ENCODE measurements at places on chromosomes 3 and 15. TPM values are rescaled to one million over a fixed set of nuclear protein-coding genes. Genes with fewer than 3 reads are reported as not detected.
A peak's percentile ranks its signal among the peaks of the same experiment; 100 is the strongest.

GRCh38 chr3:148075771-148076716, 621.7 kb upstream of the AGTR1 start:
- DNase-seq: no peak

- DNase-seq: no peak
Observed at GRCh38 chr15:93372865-93373223, 283.8 kb upstream of the RGMA start.

- no peak for DNase-seq
Observed at GRCh38 chr3:123083383-123084124, 16.7 kb downstream of the PDIA5 start.

The GOLGA8O gene
- 1.2 TPM for total RNA-seq

GRCh38 chr3:192685801-192686200, 41.5 kb downstream of the FGF12 start:
- DNase-seq: no peak

The CRYBG3 gene
- total RNA-seq: 2.2 TPM

DNA sequence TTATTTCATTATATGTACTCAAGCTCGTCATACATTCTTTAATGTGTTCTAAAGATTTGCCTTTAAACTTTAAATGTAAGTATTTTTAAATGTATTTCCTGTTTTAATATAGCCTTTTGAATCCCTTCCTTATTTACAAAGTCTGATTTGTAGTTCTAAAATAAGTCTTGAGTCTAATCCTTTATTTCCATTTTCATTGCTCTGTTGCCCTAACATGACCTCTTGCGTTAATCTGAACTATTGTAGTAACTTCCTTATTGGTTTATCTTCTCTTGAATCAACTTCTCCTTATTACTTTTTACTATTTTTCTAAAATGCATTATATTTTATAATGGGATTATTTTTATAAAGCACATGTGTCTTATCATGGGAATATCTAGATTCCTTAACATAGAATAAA, 24.0 kb downstream of the KNL1 start:
- no peak for DNase-seq

DNA sequence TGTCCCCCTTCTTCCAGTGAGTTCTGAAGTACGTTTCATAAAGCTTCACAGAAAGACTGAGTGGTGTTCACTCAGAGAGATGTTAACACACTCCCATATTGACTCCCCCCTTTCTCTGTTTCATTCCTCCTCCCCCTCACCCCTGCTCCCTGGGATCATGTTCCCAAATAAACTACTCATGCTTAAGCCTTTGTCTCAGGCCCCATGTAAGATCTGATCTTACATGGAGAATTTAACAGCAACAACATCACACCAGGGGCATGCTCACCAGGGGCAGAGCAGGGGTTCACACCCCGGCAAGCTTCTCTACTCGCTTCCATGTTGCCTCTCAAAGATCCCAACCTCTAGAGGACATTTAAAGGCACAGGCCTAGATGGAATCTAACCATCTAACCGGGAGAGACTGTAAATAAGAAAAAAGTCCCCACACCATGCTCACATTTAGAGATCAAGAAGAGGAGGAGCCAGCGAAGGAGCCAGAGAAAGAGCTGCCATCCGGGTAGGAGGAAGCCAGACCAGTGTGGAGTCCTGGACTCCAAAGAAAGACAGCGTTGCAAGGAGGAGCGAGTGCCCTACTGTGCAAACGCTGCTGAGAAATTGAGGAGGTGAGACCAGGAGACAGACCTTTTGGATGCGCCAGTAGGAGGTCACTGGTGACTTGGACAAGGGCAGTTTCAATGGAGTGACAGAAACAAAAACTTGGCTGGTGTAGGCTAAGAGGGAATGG, 21.4 kb upstream of the SRP14 start:
- no peak for DNase-seq

The ACAD9 gene
- total RNA-seq: 71.6 TPM

DNA sequence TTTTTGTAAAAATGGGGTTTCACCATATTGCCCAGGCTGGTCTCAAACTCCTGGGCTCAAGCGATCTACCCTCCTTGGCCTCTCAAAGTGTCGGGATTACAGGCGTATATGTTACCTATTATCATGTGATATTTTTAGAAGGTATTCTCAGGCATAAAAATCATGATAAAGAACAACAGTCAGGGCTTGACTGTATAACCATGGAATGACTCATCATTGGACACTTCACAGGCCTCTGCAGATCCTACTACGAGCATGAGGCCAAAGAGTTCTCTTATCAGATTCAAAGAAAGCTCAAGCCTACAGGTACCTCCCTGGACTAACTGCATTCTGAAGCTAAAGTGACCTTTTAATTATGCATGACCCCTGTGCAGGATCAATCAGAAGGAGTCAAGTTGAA, 91.7 kb upstream of the PRICKLE2 start:
- DNase-seq: no peak

DNA sequence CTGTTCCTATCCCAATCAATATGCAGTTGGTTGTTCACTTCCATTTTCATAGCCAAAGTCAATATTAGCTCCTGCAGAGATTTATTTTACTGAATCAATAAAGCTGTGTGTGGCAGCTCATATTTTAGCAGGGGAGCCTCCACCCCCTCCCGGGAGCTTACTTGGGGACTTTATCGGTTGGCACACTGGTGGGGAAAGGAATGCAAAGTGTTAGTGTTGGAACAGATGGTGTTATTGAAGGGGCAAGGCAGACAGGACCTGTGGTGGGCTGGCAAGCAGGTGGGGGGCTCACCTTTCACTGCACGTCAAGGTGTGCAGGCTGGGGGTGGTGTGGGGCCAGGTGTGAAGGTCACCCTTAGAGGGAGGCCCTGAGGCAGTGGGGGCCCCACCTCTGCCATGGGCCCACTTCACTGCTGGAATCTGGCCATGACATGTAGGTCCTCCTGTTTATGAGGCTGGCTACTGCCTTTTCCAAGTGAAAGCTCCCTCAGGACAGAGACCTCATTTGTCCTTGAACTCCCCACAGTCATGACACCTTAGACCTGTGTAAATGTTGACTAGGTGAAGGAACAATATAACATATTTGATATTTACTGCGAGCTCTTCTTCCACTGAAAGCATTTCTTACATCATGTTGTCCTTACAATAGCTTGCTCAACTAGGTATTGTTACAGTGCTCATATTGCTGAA, 44.0 kb upstream of the SEC22A start:
- DNase-seq: no peak

DNA sequence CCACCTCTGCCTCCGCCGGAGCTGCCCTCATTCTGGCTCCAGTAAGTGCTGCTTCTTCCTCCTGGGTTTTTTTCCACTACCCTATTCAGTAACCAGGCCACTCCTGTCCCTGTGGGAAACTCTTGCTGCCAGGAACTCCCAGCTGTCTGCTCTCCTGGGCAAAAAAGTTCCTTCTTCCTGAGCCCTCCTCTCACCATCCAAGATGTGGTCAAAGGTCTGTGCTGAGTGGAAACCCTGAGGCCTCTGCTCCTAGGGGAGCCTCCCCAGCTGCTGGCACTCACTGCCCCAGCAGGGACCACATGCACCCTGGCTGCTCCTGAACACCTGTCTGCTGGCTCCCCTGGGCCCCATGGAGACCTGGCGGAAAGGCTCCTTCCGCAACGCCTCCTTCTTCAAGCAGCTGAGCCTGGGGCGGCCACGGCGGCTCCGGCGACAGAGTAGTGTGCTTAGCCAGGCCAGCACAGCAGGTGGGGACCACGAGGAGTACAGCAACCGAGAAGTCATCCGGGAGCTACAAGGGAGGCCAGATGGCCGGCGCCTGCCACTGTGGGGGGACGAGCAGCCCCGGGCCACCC, 454 bp downstream of the C15orf62 start:
- no peak for DNase-seq

The SLC28A2 gene
- total RNA-seq: not detected

The FSTL1 gene
- 0.03 TPM for total RNA-seq

DNA sequence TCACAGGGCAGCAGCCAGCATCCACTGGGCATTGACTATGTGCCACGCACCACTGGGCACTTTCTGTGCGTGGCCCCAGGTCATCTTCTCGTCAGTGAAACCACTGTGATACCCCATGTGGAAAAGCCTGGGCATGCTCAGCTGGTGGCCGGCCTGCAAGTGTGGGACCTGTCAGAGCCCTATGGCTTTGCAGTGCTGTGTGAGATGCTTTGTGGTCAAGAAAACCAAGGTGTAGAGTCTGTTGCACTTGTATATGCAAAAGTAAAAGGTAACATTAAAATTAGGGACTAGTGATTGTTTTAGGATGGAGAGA, 69.5 kb downstream of the PGPEP1L start:
- DNase-seq: no peak

DNA sequence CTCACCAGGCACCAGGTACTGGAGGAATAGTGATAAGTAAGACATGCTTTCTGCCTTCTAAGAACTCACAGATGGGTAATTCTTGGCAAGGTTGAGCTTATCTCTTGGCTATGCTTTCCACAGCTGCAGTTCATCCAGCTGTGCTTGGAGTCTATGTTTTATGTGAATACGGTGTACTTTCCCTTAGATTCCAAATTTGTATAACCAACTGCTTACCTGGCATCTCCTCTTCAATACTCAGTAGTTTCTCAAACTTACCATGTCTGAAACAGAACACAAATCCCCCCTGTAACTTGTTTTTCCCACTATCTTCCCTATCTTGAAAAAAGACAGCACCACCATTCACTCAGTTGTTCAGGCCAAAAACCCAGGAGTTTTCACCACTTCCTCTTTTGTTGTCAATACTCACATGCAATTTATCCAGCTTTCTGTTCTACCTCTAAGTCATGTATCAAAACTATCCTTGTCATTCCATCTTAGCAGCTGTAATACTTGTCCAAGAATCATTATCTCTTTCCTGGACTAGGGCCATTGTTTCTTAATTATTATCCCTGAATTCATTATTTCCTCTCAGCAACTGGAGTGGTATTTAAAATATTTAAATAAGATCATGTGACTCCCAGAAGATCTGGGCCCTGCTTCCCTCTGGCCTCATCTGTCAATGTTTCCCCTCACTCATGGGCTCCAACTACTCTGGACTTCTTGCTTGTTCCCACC, 32.6 kb downstream of the COL6A5 start:
- DNase-seq: no peak

DNA sequence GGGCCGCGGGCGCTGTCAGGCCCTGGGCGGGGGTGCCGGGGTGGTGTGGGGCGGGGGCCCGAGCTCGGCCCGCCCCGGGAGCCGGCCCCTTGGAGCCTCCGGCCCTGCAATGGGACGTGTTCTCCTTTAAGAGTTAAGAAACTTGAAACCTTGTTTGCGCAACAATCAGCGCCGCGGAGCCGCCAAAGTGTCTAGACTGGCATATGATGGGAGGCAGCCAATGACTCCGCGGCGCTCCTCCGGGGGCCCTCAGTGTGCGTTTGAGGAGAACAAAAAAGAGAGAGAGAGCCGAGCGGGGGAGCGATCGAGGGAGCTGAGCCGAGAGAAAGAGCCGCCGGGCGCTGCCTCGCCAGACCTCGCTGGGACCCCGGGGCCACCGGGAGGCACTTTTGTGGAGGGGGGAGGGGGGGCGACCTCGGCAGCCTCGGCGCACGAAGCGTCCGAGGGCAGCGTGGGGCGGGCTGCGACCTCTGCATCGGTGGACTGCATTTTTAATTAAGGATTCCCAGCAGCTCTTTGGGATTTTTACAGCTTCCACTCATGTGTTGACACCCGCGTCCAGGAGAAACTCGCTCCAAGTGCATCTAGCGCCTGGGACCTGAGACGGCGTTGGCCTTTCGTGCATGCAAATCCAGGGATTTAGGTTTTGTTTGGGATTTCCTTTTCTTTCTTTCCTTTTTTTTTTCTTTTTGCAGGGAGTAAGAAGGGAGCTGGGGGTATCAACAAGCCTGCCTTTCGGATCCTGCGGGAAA, at the start of gene SMAD6:
Gene SMAD6 (plus strand): TSS at position 202 of the 752 bp plus-strand sequence. CDS start 1,023 bp downstream, outside the sequence.
- peak; percentile 41 for DNase-seq

DNA sequence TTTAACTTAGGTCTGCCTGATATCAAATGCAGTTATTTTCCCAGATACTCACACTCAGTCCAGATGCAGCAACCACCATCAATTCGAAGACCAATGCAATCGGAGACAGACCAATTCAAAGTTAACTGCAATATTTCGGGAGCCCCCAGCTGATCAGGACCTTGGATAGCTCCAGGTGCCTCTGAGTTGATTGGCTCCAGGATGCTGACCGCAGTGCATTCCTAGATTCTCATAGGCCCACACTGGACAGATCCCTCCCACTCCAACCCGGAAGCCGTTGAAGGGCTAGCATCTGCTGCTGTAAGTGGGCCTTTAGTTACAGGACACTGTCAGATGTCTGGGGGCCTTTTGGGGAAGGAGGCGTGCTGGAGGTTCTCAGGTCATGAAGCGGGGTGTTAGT, 89.5 kb upstream of the ATP2B2 start:
- no peak for DNase-seq

The ROPN1B gene
- total RNA-seq: 0.25 TPM

The KNG1 gene
- not detected for total RNA-seq

DNA sequence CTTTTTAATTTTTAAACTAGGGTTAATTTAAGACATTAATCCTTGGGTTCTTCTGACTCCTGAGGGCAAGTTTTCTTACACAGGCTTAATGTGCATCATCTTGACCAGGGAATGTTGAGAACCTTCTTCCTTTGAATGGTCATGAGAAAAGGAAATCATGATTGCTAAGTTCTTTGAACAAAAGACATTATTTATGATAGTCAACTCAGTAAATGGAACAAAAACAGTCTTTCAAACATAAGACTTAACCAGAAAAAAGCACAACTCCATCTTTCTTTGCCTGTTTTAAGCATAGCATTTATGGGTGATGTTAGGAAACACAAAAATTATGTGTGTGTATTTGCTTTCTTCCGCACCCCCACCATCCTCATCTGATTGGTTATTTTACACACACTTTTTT, 5.4 kb downstream of the TLNRD1 start:
- no peak for DNase-seq

GRCh38 chr3:129123314-129124060, 1.9 kb upstream of the RAB43 start:
- no peak for DNase-seq

GRCh38 chr3:37546876-37547275, 314.8 kb upstream of the CTDSPL start:
- no peak for DNase-seq

The ZBBX gene
- total RNA-seq: not detected

DNA sequence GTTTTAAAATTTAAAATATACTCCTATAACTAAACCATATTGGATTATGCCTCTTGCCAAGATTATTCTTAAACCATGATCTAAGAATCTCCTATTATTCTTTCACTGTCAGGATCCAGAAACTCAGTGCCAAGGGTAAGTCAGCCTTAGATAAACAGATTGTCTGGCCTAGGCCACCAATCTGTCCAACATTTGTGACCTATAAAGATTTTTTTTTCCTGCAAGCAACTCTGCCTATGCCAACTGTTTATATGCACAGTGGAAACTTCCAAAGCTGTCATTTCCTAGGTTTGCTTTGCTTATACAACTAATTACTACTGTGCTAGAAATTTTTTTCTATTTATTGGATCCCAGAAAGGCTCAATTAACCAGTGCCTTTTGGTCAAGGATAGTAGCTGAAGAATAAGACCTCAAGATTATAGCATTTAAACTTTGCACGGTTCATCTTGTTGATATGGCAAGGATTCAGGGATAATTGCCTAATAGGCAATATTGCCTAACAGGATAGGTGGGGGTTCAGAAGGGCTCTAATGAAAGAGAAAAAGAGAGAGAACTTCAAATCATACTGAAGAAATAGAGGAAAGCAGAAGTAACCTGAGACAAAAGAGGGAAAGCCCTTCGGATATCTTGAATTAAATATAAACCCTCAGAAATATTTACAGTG, 22.8 kb downstream of the GAP43 start:
- no peak for DNase-seq
